ENCODE measurements at places on chromosomes 4 and X.

DNA sequence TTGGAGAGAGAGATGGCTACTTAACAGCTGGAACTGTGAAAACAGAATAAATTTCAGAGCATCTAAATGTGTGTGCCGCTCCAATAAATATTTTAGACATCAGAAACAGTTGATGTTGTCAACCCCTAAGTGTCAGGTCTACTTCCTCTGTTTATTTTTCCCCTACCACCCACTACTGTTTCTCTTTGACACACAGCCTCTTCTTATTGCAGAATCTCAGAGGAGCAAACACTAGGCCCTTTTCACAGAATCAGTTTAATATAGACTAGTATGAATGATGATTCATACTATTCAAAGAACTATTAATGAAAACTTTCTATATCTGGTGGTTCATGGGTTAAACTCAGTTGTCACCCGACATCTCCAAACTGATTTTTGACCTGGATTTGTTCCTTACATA, 33.9 kb downstream of the NAA11 start:
- DNase-seq = no peak

DNA sequence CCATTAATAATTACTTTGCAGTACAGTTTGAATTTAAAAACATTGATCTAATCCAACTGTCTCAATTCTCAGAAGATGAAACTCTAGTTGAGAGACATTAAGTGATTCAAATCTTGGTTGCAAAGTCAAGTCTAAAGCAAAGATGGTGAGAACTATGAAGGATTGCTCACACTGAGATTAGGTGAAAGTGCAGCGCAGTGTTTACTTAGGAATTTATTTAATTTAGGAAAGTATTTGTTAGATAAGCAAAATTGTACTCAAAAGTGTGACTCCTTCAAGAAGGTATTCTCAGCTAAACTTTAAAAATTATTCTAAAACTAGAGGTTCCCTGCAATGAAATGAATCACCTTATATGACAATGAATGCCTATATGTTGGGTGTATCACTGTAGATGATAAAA, 454.9 kb downstream of the PDGFC start:
- DNase-seq = peak; percentile 31

- no peak for DNase-seq
These were observed 4.7 kb downstream of the HAND2 start for GRCh38 chr4:173525118-173526011.

GRCh38 chrX:112056886-112057285, 25.7 kb downstream of the TRPC5 start:
- no peak for DNase-seq

GRCh38 chrX:81120936-81121371, 80.8 kb downstream of the HMGN5 start:
- DNase-seq = peak; percentile 53

DNA sequence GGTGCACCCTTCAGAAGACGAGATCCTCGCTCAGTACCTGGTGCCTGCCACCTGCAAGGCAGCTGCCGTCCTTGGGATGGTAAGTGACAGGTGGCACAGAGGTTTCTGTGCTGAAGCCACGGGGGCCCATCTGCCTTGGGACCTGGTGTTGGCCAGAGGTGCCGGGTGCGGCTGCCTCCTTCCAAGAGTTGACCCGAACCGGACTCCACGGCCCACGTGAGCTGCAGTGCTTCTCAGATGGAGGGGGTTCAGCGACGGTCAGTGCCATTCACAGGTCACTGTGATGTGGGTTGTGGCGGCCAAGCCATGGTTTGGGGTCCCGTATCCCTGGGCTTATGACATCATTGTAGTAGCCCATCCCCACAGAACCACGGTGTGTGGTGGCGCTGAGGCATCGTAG, 19.0 kb upstream of the MSANTD1 start:
- DNase-seq = no peak

GRCh38 chr4:168678751-168679366, 182.0 kb downstream of the PALLD start:
- no peak for DNase-seq

GRCh38 chrX:125710403-125711062, 390.9 kb downstream of the TEX13C start:
- DNase-seq = no peak

GRCh38 chr4:26275281-26275680, 45.5 kb upstream of the RBPJ start:
- DNase-seq = no peak

GRCh38 chr4:93731456-93731855, 97.1 kb upstream of the ATOH1 start:
- peak; percentile 43 for DNase-seq

- DNase-seq = no peak
These were observed 20.5 kb upstream of the DHRSX start for GRCh38 chrX:2521092-2521926.

- DNase-seq = peak; percentile 85
These were observed 1649.8 kb upstream of the PCDH10 start for GRCh38 chr4:131499141-131499873.

Measured in fibroblast of skin of right quadriceps (primary cell).